ENCODE measurements at places on chromosomes 2 and 18.

DNA sequence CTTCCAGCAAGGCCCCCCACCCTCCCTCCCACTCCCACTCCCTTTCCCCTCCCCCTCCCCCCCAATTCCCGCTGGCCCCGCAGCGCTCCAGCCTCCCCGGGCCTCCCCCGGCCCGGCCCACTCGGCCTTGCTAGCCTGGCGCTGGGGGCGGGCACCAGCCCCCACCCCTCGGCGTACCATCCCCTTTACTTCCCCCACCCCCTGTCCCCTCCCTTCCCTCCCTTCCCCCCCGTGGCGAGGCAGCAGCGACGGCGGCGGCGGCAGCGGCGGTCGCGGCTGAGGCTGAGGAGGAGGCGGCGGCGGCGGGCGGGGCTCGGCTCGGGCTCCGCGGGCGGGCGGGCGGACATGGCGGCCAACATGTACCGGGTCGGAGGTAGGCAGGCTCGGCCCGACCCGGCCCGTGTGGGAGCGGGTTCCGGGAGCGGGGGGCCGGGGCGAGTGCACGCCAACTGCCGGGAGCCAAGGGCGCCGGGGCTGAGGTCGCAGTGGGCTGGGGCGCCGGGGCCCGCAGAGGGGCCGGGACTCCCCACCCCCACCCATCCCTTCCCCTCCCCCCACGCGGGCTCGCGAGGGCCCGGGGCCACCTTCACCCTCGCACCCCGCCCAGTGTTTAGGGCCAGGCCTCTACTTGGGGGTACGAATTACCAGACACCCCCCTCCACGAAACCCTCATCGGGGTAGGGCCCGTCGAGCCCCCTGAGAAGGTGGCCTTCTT, at the start of gene MTA3:
TSS of gene MTA3 (plus strand) at position 232 of the 715 bp plus-strand sequence. CDS start at position 346, 114 bp downstream.
- peak within 1 kb of the TSS; percentile 60 for H3K4me3 ChIP-seq
- H3K4me1 ChIP-seq, result peaks cover 26% of the 10 kb centered on the region
- peak within 1 kb of the TSS; percentile 33 for H3K27ac ChIP-seq
- H3K27me3 ChIP-seq, result no peaks in the 10 kb centered on the region
- DNase-seq, result peak; percentile 68
- no peaks in the 10 kb centered on the region for H3K36me3 ChIP-seq

GRCh38 chr2:23654756-23655155, 269.8 kb downstream of the KLHL29 start:
- no peak overlapping the region for H3K27ac ChIP-seq
- no peaks in the 10 kb centered on the region for H3K36me3 ChIP-seq
- no peaks in the 10 kb centered on the region for H3K4me1 ChIP-seq
- DNase-seq, result no peak

DNA sequence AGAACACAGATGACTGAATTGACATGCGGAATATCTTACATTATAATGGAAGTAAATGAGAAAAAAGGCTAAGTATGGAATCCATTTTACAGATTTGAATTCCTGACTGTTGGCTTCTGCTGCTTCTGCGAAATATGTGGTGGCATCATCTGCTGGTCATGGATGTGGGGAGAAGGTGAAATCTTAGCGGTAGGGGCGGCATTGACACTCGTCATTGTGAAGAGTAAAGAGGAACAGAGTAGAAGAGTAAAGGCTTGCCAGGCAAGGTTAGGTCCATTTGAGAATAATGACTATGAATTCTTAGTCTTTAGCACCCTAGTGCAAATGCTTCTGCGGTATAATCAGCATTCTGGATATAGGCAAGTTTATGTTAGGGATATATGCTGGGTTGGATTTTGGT, 32.4 kb downstream of the ACTR3 start:
- H3K27me3 ChIP-seq, result no peaks in the 10 kb centered on the region
- H3K27ac ChIP-seq, result no peak overlapping the region
- H3K4me1 ChIP-seq, result peaks cover 39% of the 10 kb centered on the region

GRCh38 chr2:159712143-159712928, at the start of gene MARCHF7:
Gene MARCHF7 (plus strand): TSS chr2:159712506. CDS start chr2:159729023, 16,517 bp downstream.
- H3K27me3 ChIP-seq, result no peaks in the 10 kb centered on the region
- peak; percentile 98 for DNase-seq
- peaks cover 46% of the 10 kb centered on the region for H3K4me1 ChIP-seq
- peaks cover 5% of the 10 kb centered on the region for H3K36me3 ChIP-seq
- H3K27ac ChIP-seq, result peak within 1 kb of the TSS; percentile 96

DNA sequence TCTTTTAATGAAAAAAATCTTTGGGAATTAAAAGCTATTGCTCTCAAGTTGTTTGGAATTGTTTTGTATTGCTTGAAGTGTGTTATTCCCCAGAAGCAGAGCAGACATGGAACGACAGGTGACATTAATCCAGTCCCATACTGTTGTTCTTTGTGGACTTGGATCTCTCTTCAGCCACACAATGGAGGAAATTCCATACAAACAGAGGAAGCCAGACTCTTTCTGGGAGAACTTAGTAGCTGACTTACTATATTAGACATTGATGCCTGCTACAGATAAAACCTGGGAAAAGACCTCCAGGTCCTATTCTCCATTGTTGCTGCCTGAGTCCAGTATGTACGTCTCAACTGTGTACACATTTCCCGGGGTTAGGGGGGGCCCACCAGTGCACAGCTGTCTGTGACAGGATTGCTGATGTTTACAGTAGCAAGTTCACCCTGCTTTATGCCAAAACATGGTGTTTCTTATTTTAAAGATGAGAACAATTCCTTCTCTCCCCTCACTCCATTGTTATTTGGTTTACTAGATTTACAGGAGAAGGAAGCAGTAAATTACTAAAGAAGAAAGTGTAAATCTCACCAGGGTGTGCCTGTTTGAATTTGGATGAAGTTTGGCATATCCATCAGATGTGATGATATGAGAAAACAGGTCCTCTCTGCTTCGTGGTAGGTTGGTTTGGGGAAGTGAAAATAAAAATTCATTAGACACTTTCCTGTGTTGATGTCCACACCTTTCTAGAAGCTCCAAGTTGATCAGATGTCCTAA, 142.4 kb upstream of the RBBP8 start:
- no peak for DNase-seq
- no peaks in the 10 kb centered on the region for H3K4me1 ChIP-seq
- H3K4me3 ChIP-seq, result no peak overlapping the region
- H3K27me3 ChIP-seq, result peaks cover 4% of the 10 kb centered on the region
- no peak overlapping the region for H3K27ac ChIP-seq

DNA sequence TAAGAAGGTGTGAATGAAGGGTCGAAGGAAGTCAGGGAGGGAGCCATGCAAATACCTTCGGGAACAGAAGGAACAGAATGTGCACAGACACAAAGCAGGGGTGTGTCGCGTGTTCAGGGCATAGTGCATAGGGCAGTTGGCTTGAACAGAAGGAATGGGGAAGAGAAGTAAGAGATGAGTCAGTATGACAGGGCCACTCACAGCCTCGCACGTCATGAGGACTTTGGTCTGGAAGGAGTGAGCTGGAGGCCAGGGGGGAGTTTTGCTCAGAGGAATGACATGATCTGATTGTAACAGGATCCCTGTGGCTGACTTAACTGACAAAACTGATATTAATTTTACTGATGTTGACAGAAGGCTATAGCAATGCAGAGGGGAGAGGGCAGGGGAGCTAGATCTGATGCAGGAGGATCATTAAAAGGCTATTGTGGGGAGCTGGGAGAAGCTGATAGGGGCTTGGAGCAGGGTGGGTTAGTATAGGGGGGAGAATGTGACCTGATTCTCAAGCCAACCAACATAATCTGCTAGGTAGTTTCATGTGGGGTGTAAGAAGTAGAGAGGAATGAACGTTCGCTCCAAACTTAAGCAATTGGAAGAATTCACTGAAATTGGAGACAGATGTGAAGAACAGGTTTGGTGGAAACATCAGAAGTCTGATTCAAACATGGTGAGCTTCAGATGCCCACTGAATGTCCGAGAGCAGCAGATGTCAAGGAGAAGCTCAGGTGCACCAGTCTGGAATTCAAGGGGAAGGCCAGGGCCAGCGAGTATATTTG, 60.4 kb upstream of the COPS8 start:
- H3K27me3 ChIP-seq, result no peaks in the 10 kb centered on the region
- H3K4me1 ChIP-seq, result no peaks in the 10 kb centered on the region
- H3K27ac ChIP-seq, result no peak overlapping the region

GRCh38 chr2:10548626-10549025, 100.5 kb upstream of the ODC1 start:
- peaks cover 19% of the 10 kb centered on the region for H3K4me1 ChIP-seq
- H3K27me3 ChIP-seq, result peaks cover 13% of the 10 kb centered on the region
- DNase-seq, result no peak
- no peak overlapping the region for H3K27ac ChIP-seq

GRCh38 chr2:50787636-50788035, 244.3 kb downstream of the NRXN1 start:
- no peaks in the 10 kb centered on the region for H3K36me3 ChIP-seq
- DNase-seq, result no peak
- no peaks in the 10 kb centered on the region for H3K27me3 ChIP-seq
- no peaks in the 10 kb centered on the region for H3K4me1 ChIP-seq
- no peak overlapping the region for H3K4me3 ChIP-seq

DNA sequence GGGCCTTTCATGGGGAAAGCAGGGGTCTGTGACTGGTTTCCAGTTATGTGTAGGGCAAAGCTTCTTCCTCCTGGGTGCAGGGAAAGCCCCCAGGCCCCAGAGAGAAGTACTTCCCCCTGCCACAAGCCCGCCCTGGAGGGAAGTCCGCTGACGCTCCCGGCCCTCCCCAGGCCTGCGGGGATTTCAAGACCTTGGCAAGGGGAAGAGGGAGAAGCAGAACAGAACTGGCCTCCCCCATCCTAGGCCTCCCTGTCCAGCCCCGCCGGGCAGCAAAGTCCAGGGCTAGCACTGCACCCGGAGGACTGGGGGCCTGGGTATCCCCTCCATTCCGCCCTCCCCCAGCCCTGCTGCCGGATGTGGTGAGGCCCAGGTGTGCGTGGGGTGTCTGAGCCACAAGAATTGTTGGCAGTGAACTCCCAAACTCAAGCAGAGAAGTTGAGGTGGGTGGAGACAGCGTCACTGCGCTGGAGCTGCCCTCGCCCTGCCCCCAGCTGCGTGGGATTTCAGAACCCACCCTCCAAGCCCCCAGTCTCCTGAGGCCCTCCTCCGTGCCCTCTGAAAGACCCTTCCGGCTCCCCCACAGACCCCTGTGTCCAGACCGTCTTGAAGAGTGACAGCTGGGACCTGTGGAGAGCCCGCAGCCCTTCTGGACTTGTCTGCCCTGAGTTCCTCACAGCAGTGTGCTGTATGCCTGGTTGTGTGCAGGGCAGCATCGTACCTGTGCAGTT, 1.1 kb upstream of the DUSP2 start:
- H3K4me1 ChIP-seq, result peaks cover 64% of the 10 kb centered on the region
- peak overlapping the region; percentile 89 for H3K4me3 ChIP-seq
- peaks cover 17% of the 10 kb centered on the region for H3K36me3 ChIP-seq
- H3K27me3 ChIP-seq, result no peaks in the 10 kb centered on the region
- DNase-seq, result peak; percentile 95
- H3K27ac ChIP-seq, result peak overlapping the region; percentile 95

DNA sequence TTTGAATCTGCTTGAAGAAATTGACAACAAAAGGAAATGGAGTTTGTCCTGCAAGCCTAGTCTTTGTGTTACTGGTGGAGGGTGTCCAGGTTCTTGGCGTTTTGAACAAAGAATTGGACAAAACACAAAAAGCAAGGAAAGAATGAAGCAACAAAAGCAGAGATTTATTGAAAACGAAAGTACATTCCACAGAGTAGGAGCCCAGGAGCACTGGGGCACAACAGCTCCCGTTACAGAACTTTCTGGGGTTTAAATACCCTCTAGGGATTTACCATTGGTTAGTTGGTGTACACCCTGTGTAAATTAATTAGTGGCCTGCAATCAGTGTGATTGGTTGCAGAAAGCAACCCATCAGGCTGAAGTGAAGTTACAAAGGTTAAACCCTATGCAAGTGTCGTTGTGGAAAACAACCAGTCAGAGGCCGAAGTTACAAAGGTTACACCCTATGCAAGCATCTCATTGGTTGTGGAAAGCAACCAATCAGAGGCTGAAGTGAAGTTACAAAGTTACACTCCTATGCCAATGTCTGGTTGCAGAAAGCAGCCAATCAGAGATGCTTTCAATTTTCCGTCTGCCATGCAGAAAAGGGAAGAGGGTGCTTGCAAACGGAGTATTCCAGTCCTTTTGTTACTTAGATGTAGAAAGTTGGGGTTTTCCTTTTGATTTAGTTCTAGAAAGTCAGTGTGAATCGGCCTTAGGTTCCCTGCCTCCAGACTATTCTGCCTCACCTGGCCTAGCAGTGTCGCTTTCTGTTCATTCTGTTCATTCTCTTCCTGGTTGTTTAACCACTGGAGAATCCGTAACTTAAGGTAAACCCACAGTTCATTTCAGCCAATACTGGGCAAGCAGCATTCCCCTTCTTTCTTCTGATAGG, 47.6 kb upstream of the PTH2R start:
- H3K4me3 ChIP-seq, result no peak overlapping the region
- H3K4me1 ChIP-seq, result no peaks in the 10 kb centered on the region
- H3K36me3 ChIP-seq, result no peaks in the 10 kb centered on the region
- H3K27ac ChIP-seq, result no peak overlapping the region
- H3K27me3 ChIP-seq, result no peaks in the 10 kb centered on the region

- H3K36me3 ChIP-seq, result no peaks in the 10 kb centered on the region
- H3K4me3 ChIP-seq, result no peak overlapping the region
- no peak for DNase-seq
- H3K27ac ChIP-seq, result no peak overlapping the region
- no peaks in the 10 kb centered on the region for H3K27me3 ChIP-seq
- peaks cover 66% of the 10 kb centered on the region for H3K4me1 ChIP-seq
Observed at GRCh38 chr2:106187273-106187891, 6.7 kb downstream of the UXS1 start.

DNA sequence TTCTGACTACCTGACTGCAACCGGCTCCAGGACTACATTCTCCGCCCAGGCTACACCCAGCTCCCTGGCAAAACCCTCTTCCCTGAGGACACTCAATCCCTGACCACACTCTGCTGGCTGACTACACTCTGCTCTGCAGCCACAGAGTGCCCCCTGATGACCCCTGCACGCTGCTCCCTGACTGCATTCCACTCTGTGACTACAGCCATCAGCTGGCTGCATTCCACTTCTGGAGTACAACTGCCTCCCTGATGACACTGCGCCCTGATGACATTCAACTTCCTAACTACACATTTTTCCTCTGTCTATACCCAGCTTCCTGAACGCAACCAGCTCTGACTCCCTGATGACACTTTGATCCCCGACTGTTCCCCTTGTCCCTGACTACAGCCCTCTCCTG, 71.3 kb upstream of the NRXN1 start:
- no peak overlapping the region for H3K4me3 ChIP-seq
- H3K4me1 ChIP-seq, result no peaks in the 10 kb centered on the region
- no peak for DNase-seq
- H3K27ac ChIP-seq, result no peak overlapping the region

- H3K4me1 ChIP-seq, result peaks cover 15% of the 10 kb centered on the region
- no peak overlapping the region for H3K27ac ChIP-seq
- no peaks in the 10 kb centered on the region for H3K27me3 ChIP-seq
- DNase-seq, result peak; percentile 18
- no peak overlapping the region for H3K4me3 ChIP-seq
Observed at GRCh38 chr18:46343931-46344372, 239.8 kb downstream of the HAUS1 start.

DNA sequence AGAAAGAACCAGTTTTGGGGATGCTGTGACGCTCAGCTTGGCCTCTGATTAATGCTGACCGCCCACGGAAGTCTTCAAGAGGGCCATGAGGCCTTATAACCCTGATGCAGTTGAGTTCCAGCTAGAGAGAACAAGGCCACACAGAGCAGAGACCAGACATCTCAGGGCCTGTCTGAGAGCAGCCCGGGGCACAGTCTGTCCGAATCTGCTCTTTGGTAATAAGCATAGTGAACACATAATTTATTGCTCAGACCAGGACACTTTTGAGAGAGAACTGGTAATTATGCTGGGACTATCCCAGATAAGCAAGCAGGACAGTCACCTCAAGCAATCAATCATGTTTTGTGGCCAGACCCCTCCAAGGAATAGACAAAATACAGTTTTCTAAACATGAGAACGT, 68.5 kb downstream of the STPG4 start:
- no peaks in the 10 kb centered on the region for H3K36me3 ChIP-seq
- H3K27ac ChIP-seq, result no peak overlapping the region
- H3K4me1 ChIP-seq, result no peaks in the 10 kb centered on the region
- DNase-seq, result no peak

Data from CD8-positive, alpha-beta memory T cell (primary cell).